ENCODE measurements at places on chromosomes 12 and 14. TPM values are rescaled to one million over a fixed set of nuclear protein-coding genes. Genes with fewer than 3 reads are reported as not detected.
A peak's percentile ranks its signal among the peaks of the same experiment; 100 is the strongest.

GRCh38 chr12:89695830-89696229, 12.8 kb downstream of the ATP2B1 start:
- DNase-seq: no peak

GRCh38 chr12:105433804-105434203, 103.3 kb downstream of the C12orf75 start:
- DNase-seq: no peak

DNA sequence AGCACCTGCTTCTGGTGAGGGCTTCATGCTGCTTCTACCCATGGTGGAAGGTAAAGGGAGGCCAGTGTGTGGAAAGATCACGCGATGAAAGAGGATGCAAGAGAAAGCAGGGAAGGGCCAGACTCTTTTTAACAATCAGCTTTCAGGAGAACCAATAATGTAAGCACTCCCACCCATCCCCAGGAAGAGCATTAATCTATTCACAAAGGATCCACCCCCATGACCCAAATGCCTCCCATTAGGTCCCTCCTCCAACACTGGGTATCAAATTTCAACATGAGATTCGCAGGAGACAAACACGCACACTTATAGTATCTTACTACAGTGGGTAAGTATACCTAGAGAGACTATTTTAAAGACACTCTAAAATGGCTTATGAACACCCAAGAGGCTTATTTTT, 80.5 kb upstream of the TMCC3 start:
- no peak for DNase-seq

CFAP54 gene
- total RNA-seq: not detected

SETD1B gene
- total RNA-seq: 4.6 TPM

CCDC184 gene
- 0.07 TPM for total RNA-seq

DNA sequence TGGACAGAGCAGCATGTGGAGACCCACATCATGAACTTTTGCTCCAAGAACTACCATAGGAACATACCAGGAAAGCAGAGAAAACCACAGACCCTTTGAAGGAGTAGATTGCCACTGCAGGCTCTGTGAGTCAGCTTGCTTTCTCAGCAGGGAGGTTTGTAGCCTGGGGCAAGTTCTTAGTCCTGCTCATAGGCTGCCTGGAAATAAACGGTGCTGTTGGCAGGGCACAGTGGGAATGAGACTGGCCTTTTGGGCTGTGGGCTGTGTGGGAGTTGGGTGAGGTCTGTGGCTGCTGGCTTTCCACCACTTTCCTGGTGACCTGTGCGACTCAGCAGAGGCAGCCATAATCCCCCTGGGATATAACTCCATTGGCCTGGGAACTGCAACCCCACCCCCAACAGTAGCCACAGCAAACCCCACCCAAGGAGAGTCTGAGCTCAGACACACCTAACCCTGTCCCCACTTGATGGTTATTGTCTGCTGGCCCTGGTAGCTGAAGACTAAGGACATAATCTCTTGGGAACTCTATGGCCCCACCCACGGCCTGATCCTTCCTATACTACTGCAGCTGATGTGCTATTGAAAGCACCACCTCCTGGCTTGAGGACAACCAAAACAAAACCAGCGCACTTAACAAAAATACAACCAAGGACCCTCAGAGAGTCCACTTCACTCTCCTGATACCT, 192.1 kb upstream of the GARIN6 start:
- no peak for DNase-seq

DNA sequence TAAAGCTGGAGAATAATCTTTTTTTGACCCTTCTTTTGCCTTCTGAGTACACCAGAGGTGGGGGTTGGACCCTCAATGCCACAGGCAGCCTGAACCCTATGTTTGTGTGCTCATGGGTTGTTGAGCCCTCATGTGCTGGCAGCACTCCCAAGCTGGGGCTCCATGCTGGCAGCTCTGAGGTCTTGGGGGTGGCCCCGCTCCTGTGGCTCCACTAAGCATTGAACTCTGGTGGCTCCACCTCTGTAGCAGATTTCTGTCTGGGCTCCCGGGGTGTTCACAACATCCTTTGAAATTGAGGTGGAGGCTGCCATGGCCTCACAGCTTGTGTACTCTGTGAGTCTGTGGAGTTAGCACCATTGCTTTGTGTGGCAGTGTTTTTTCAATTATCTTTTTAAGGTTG, 557.4 kb upstream of the SEL1L start:
- DNase-seq: no peak

SYT10 gene
- 0.92 TPM for total RNA-seq

HOXC6 gene
- total RNA-seq: not detected

- no peak for DNase-seq
Measured at GRCh38 chr14:78007160-78007559, 163.0 kb upstream of the NRXN3 start.

DNA sequence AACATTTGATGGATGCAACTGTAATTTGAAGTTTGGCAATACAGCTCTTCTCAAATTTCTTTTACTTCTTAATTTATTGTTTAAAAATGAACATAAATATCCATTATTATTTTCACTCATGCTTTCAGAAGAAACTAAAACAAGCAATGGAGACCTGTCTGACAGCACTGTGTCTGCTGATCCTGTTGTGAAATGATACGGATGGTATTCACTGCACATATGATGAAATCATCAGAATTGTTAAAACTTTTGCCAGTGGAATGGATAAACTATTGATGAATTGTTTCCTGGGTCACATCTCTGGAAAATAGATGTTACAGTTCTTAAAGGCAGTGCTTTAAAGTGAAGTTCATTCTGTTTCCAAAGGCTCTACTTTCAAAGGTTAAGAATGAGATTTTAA, 59.2 kb downstream of the WASHC4 start:
- no peak for DNase-seq

IL22 gene
- not detected for total RNA-seq

DNA sequence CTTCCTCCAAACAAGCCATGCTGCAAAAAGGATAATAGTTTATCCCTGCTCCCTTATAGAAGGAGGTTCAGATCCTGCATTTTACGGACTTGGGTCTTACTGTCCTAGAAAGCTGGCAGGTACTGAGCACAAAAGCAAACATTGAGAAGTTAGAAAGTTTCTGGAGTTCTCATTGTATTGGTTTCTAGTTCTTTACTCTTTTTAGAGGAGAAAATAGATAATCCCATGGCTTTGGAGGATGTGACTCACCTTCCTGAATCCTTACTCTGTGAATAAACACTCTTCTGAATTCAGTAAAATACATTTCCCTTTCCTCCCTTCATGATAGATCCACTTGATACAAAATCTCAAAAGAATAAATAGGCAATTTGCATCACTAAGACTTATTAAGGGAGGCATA, 188.9 kb downstream of the NPAS3 start:
- no peak for DNase-seq

GRCh38 chr14:67674139-67674479, 323 bp downstream of the VTI1B start:
- peak; percentile 91 for DNase-seq

GRCh38 chr14:70642303-70643235, 853 bp downstream of the TTC9 start:
- peak; percentile 73 for DNase-seq

TMBIM4 gene
- 0.07 TPM for total RNA-seq

- no peak for DNase-seq
Measured at GRCh38 chr14:85867450-85867849, 337.5 kb downstream of the FLRT2 start.

DNA sequence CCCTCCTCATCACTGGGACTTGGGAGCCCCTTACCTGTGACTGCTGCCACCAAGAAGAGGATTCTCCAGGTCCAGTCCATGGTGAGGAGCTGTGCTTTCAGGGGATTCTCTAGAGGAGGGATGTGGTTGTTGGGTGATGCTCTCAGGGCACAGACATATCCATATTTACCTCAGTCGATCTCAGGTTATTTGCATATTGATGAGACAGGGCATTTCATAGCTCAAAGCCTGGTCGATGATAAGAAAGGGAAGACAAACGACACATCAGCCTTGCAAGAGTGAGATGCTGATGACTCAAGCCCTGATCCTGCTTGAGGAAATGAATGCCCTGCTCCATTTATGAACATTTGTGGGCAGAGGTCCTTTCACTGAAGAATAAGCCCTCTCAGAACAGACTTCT, 981.0 kb downstream of the TMEM121 start:
- DNase-seq: no peak

- DNase-seq: no peak
Measured at GRCh38 chr14:41915732-41916131, 309.1 kb downstream of the LRFN5 start.

- no peak for DNase-seq
Measured at GRCh38 chr12:121159467-121160307, 27.0 kb downstream of the P2RX7 start.

TECPR2 gene
- 11.2 TPM for total RNA-seq

HSP90B1 gene
- 602 TPM for total RNA-seq

- DNase-seq: no peak
Measured at GRCh38 chr14:38559711-38560110, 303.8 kb upstream of the CLEC14A start.

DNA sequence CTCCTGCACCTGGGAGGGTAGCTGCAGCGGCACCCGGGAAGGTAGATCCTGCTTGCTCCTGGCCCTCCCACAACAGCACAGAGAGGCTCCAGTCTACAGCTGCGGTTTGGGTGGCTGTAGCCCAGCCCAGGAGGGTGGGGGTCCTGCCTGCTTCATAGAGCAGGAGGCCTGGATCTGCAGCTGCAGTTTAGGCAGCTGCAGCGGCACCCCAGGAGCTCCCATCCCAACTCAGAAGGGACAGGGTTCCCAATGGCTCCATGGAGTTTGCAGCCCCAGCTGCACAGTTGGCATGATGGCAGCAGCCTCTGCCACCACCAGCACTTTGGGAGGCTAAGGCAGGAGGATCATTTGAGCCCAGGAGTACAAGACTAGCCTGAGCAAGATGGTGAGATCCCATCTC, 38.5 kb downstream of the TIMELESS start:
- DNase-seq: no peak

- no peak for DNase-seq
Measured at GRCh38 chr12:26065451-26065850, 59.4 kb downstream of the BHLHE41 start.

IL31 gene
- total RNA-seq: not detected

FSCB gene
- not detected for total RNA-seq

DNA sequence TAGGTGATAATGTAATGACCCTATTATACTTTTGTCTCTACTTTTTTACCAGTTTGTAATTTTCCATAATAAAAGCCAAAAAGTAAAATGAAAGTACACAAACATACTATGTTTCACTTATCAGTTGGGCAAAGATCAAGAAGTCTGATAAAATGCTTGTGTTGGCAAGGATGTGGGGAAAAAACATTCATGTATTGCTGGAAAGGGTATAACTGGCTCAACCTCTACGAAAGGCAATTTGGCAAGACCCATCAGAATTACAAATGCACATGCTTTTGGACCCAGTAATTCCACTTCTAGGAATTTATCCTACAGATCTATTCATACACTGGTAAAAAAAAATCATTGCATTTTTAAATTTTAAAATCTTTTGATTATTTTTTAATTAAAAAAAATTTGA, 68.0 kb downstream of the SPTB start:
- DNase-seq: no peak

SLC4A8 gene
- total RNA-seq: 3.9 TPM

DNA sequence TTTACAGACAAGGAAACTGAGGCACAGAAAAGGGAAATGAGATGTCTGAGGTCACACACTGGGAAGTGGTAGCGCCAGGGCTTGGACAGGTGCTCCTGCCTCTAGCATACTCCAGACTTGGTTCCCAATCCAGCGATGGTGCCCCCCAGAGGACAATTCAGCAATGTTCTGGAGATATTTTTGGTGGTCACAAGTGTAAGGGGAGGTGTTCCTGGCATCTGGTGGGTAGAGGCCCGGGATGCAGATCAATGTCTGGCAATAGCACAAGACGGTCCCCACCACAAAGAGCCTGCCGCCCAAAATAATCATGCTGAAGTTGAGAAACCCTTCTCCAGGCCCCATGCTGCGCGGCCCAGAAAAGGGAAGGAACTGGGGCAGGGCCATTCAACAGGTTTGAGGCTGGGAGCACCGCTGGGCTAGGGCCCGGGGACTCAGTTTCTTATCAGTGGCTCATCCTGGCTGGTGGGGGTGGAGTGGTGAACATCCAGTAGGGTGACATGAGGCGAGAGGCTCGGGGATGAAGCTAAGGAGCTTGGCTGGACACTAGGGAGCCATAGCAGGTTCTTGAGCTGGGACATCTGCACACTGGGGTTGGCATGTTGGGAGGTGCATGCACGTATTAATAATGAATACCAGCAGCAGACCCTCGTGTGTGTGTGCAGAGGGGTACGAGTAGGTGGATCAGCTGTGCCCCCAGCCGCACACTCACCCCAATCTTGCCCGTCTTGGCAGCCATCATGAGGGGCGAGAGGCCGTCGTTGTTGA, 35.1 kb downstream of the TRPV4 start:
- peak; percentile 78 for DNase-seq

- peak; percentile 98 for DNase-seq
Measured at GRCh38 chr12:121443193-121443870, 43.4 kb downstream of the RNF34 start.

CPNE6 gene
- 0.04 TPM for total RNA-seq

GRCh38 chr12:109962398-109962797, 33.8 kb downstream of the GIT2 start:
- DNase-seq: no peak

DNA sequence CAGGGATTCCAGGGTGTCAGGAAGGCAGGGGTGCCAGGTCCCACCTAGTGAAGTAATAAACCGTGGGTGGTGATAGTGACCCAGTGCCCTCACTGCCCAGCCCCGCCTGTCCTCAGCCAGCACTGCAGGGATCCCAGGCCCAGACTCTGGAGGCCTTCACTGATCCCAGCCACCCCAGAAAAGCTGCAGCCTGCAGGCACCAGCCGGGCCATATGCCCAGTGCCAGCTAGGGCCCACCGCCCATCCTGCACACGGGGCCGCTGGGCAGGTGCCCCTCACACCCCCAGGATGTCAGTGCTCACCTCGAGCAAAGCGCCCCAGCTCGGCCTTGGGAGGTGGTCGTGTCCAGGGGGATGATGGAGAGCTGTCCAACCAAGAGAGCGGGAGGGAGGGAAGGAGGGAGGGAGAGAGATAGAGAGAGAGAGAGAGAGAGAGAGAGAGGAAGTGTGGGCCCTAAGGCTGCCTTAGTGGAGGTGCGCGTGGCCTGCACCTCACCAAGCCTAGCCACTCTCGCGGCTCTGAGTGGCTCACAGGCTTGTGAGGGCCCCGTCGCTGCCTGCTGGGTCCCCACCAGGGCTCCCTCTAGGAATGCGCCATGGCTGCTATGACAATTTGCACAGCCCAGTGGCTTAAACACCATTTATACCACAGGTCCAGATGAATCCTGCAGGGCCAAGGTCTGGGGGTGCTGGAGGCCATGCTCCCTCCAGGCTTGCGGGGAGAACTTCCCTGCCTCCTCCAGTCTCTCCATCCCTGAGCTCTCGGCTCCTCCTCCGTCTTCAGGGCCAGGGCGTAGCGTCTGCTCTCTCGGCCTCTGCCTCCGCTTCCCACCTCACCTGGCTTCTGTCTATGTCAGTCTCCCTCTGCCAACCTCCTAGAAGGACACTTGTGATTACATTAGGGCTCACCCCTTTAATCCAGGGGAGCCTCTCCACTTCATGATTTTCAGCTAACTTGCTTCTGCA, 401.0 kb downstream of the TMEM121 start:
- no peak for DNase-seq
